A549 treated with RU486 at 1 μM for 4 hours (cell line): ENCODE measurements at places on chromosomes 2 and 18. TPM values are rescaled to one million over a fixed set of nuclear protein-coding genes. Genes with fewer than 3 reads are reported as not detected.

Gene CNNM3
- 10.6 to 16.0 TPM (median 15.8 TPM) in 5 replicates for total RNA-seq

Gene MAP3K2
- 9.3 to 24.4 TPM (median 21.5 TPM) in 5 replicates for total RNA-seq

Gene DYSF
- 0.56 to 0.81 TPM (median 0.67 TPM) in 5 replicates for total RNA-seq

Gene SPATS2L
- total RNA-seq: 130 to 141 TPM (median 133 TPM) in 5 replicates

Gene OSR1
- 5.1 to 8.3 TPM (median 6.0 TPM) in 5 replicates for total RNA-seq
